Skin of body (tissue), 3 donors: ENCODE measurements at places on chromosomes 5 and 9.
A peak's percentile ranks its signal among the peaks of the same experiment; 100 is the strongest.

- DNase-seq = no peak
These were observed 86.8 kb downstream of the LHX2 start for GRCh38 chr9:124098141-124098905.

DNA sequence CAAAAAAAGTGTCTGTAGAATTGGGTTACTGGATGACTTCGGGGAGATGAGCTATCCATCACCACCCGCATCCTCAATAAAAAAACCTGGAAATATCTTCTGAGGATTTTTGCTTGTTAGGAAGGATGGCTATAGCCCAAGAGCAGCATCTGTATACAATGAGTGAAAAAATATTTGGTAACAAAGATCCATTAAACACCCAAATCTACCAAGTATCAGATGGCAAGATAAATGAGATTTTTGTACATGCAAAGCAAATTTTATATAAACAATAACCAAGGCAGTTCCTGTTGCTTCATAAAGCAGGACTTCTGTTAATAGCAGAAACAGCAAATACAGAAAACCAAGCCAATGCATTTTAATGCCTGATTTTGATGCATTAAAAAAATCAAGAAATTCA, 166.6 kb downstream of the SLC28A3 start:
- DNase-seq = peak; percentile 61

GRCh38 chr5:157651623-157652376, 438 bp downstream of the SOX30 start:
- DNase-seq = peak; percentile 11

DNA sequence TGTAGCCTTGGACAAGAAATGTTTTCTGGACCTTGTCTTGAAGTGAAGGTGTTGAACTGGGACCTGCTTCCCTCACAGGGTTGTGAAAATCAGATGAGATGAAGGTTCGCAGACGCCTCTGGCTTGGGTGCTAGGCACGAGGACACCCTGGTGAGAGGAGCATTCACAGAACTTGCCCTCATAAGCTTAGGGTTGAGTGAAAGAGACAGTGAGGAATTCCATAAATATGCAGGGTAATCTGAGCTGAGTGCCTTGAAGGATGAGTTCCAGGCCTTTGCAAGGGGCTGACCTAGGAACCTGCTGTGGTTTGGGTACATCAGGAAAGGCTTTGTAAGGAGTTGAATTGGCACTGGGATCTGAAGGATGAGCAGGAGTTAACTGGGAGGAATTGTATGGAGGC, 75.7 kb upstream of the SAP30L start:
- DNase-seq = no peak

GRCh38 chr9:115379719-115380118, 261.8 kb upstream of the TNC start:
- no peak for DNase-seq

DNA sequence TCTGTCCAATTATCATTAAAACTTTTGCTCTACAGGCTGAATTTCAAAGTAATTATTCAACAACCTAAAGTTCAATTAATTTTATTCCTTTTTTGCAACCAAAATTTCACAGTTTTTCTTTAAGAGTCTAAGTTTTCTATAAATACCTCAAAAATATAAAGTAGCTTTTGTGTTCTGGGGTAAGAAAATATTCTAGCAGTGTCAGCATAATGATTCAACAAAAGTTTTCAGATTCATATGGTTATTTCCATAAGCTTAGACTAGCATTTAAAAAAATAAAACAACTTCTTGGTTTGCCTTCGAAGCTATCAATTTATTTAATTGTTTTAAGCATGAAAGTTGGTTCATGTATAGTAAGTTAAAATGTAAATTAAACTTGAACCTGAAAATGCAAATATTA, 1962.3 kb upstream of the CDH6 start:
- DNase-seq = no peak

DNA sequence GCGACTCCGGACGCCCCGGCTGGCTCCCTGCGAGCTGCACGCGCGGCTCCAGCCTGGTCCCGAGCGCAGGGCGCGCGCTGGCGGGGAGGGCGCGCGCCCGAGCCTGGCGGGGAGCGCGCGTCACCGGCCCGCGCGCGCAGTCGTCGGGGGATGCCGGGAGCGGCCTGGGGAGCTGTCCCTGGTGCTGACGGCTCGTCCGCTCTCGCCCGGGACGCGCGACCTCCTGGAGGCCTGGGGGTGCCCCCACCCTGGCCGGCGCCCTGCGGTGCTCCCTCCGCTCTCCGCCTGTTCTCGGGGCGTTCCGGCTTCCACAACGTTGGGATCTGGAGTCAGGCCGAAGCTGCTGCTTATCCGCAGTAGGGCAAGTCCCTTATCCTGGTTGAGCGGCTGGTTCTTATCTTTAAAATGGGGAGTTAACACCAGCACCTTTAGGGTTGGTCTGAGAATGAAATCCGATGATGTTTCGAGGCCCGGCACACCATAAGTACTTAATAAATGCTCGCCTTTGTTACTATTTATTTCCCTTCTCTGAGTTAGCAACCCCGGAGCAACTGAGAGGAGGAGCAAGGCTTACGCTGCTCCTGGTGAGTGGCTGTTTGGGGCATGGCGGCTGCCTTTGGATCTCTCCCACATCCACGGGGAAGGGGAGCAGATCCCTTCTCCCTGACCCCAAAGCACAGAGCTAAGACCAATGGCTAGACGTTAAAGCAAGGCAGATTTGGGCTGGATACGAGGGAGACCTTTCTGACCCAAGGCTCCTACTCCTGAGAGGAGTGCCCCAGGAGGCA, at the start of gene FAM163B:
Gene FAM163B (minus strand): TSS at position 79 of the 788 bp plus-strand sequence. CDS start 29,166 bp downstream, outside the sequence.
- DNase-seq = peak; percentile 21

DNA sequence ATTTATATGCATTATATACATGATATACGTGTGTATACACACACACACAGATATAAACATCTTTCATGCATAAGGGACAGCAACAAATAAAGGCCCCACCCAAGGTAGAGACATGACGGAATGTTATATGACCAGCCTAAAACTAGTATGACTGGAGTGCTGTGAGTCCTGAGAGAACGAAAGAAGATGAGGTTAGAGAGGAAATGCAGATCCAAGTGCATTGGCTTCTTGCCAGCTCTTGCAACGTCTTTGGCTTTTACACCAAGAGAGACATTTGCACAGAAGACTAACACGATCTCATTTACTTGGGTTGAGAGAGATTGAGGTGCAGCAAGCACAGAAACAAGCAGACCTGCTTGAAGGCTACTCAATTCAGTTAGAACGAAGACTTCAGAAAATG, 23.0 kb downstream of the CDH10 start:
- DNase-seq = peak; percentile 76

GRCh38 chr5:16540421-16540820, 74.8 kb upstream of the ZNF622 start:
- no peak for DNase-seq

- DNase-seq = no peak
These were observed 51.0 kb upstream of the LIFR start for GRCh38 chr5:38607396-38607795.

DNA sequence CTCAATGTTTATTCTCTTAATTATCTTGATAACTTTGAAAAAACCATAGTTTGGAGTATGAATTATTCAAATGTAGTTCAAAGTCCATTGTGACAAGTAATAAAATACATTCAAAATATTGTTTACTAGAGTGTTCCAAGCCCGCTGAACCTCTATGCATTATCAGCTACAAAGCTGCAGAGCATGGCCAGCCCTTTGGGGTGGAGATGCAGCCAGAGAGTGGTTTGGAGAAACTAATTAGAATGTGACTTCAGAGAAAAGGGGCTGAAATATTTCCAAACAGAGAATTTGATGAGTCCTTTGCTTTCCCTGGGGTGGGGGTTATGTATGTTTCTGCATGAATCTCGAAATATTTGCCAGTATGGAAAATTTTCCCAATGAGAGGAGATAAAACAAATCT, 211.3 kb downstream of the NTRK2 start:
- no peak for DNase-seq

- no peak for DNase-seq
These were observed 15.2 kb downstream of the MAML1 start for GRCh38 chr5:179747811-179748210.

DNA sequence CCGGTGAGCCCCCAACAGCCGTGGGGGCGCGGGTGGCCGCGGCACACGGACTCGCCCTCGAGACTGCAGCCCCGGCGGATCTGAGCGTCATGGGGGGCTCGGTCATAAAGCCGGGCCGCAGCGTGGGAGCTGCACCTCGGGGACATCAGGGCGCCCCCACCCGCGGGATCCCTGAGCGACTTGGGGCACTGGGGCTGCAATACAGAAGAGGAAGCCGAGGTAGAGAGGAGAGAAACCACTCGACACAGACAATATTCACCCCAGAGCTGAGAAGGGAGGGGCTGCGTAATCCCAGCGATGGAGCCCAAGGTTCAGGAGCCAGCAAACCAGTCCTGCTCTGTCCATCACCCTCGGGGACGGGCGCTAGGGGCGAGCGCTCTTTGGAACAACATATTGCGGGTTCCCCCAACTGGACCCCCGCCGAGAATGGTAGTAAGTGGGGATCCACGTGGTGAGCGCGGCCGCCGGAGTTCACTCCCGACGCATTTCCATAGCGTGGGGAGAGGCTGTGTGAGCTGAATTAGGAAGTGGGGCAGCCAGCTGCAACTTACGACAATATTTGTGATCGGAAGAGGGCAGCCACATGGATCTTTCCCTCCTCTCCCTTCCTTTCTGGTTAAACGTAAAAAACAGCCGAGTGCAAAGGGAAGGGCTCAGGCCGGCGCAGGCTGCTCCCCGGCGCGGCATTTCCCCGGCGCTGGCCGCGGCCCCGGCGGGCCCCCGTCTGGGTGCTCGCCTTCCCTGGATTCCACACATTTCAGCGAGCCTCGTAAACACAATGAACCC, 9.9 kb downstream of the PTCH1 start:
- peak; percentile 88 for DNase-seq

GRCh38 chr9:131669269-131670157, 70.4 kb downstream of the RAPGEF1 start:
- DNase-seq = no peak

DNA sequence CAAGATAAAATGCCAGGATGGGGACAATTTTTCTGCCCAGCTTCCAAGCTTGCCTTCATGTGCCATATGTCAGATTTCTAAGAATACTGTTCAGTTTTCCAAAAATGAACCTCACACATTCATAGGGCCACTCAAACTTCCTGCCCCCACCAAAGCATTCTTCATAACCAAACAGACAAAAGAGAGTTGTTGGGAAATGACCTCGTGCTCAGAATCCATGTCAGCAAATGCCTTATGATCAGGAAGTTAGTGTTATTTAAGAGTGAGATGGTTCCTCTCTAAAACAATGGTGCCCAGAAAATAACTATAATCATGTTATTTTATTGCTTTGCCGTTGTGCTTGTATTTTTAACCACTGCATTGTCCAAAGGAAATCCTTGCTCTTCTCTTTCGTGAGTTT, 208.2 kb downstream of the ZNF608 start:
- DNase-seq = peak; percentile 13

GRCh38 chr5:59034498-59035186, 451.8 kb downstream of the RAB3C start:
- DNase-seq = peak; percentile 82

DNA sequence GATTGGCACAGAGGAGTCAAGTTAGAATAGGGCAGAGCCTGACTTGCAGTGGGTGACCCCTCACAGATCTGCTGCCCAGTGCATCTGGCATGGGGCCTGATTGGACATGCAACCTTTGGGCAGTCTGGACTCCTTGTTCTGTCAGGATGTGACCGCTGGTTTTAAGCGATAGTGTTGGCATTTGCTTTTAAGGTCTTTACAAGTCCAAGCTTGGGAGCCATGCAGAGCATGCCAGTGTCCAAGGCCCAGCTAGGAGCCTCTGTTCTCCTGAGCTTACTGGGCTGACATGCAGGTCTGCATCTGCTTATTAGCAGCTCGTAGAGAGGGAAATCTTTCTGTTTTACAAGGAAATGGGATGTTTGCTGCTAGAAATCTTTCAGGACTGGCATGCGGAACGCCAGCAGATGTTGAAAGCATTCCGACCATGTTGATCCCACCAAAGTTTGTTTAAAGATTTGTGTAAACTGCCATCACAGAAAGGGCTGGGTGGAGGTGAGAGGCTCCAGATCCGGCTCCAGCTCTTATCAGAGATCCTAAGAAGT, 27.5 kb downstream of the GADD45G start:
- no peak for DNase-seq

DNA sequence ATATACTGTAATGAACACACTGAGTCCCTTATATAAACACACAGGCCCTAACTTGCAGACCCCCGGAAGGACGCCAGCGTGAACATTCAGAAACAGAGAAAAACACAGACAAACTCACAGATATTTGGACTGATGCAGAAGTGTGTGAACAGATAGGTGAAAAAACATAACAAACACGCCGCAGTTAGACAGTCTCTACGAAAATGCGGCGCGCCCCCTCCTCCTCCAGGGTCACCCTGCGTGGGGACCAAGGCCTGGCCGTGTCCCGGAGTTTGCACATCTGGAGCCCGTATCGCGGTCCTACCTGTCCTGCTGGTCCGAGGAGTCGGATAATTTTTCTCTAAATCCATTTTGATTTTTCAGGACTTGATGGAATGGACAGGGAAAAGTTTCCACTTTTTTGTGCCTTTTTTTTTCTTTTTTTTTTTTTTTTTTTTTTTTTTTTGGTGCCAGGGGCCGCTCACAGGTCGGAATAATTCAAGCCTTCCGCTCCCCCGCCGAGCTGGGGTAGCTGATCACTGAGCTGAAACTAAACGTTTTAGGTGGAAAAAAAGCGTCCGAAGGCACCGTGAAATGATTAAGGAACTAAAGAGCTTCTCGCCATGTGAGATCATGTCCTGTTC, at the start of gene PAX5:
Gene PAX5 (minus strand): TSS at position 587 of the 623 bp plus-strand sequence. CDS start 237 bp downstream, at position 350.
- no peak for DNase-seq

DNA sequence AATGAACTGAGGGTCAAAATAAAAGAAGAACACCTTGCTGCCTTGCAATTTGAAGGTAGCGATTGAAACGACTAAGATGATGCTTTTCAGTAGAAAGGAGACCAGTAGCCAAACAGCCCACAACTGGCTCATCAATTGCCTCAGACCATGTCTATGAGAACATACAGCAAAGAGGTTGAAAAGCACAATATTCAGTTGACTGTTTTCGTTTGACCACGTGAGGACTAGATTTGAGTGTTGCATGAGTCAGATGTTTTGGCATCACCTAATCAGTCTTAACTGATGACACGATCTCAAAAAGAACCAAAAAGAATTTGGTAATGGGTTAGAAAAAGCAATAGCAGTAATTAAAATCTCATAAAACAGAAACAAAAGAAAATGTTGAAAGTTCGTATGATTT, 82.7 kb upstream of the IL7R start:
- no peak for DNase-seq

- DNase-seq = no peak
These were observed 265.2 kb downstream of the DMAC1 start for GRCh38 chr9:7534211-7534935.
